Activated naive CD4-positive, alpha-beta T cell treated with anti-CD3 and anti-CD28 coated beads, Interleukin-2, amount 50 U/mL, for 72 hours (primary cell): ENCODE measurements at places on chromosomes 1 and 21. TPM values are rescaled to one million over a fixed set of nuclear protein-coding genes. Genes with fewer than 3 reads are reported as not detected.

ADSS2 gene
- 56.2 TPM for total RNA-seq

DNA sequence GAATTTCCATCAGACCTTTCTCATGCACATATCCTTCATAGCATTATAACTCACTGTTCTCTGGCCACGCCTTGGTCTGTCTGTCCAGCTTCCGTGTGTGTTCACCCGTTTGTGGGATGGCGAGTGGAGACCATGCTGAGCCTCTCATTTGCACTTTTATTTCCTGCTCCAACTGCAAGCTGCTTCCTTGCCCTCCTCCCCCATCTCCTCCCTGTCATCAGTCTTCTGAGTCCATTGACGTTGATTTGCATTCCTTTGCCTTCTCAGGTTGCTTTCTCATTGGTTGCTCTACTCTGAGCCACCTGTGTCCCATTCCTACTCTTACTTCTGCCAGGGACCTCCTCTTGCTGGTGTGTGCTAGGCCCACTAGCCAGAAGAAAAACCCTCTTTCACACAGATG lies 146.4 kb downstream of the NOS1AP start:
- DNase-seq: no peak

- no peak for DNase-seq
Measured at GRCh38 chr1:154290921-154291320, 18.5 kb downstream of the HAX1 start.

DNA sequence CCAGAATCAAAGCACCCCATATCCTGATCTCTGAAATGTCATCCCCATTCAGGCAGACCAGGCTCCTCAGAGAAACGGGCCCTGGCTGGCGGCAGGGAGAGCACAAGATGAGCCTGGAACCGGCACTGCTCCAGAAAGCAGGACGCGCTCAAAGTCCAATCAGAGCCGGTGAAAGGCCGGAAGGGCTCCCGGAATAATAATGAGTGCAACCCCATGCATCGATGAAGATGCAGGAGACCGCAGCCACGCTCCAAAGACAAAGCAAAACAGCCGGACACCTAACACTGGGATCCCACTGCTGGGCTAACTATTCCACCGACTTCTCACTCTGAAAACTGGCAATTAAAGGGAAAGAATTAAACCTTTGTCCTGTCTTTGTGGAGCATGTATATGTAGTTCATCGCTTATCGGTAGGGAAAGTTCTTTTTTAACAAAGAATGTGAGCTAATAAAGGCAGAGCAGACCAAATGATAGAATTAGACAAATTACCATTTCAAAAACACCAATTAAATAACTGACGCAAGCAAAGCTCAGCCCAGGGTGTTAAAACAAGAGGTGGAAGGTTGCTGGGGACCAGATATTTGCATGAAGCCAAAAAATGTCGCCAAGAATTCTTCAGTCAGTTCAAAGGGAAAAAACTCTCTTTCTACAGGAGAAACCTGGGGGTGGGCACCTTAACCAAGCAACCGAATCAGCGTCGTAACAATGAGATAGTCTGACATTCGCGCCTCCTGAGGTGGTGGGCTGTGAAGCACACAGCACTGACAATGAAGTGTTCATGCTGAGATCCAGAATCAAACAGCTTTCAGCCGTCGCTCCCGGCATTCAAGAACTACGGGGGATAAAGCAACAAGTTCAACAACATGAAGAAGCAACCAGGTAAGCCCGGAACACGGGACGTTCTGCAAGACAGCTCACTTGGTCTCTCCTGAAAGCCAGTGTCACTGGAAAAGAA lies 95.2 kb downstream of the NPHP4 start:
- DNase-seq: no peak

- DNase-seq: no peak
Measured at GRCh38 chr1:182680901-182681567, 3.4 kb downstream of the RGS8 start.

GRCh38 chr1:8607906-8608305 lies 209.5 kb downstream of the RERE start:
- DNase-seq: no peak
